ENCODE measurements at places on chromosomes 7 and 10. TPM values are rescaled to one million over a fixed set of nuclear protein-coding genes. Genes with fewer than 3 reads are reported as not detected.

The DNAJC1 gene
- total RNA-seq = 47.6 TPM

The RGR gene
- not detected for total RNA-seq

The LRIT1 gene
- not detected for total RNA-seq

The PHKG1 gene
- 9.4 TPM for total RNA-seq

The EGFR gene
- 75.2 TPM for total RNA-seq

The CABCOCO1 gene
- total RNA-seq = 8.5 TPM

The FFAR4 gene
- not detected for total RNA-seq

The NXPH1 gene
- not detected for total RNA-seq

The RBP3 gene
- not detected for total RNA-seq

The KLLN gene
- 0.56 TPM for total RNA-seq

The CPA2 gene
- not detected for total RNA-seq

The SEMA3C gene
- 39.1 TPM for total RNA-seq

The PRSS37 gene
- not detected for total RNA-seq

The ATRNL1 gene
- total RNA-seq = 4.9 TPM

The STEAP2 gene
- total RNA-seq = 22.3 TPM

The CXCL12 gene
- 1,285 TPM for total RNA-seq

The NRP1 gene
- 990 TPM for total RNA-seq

The OR2A42 gene
- 0.06 TPM for total RNA-seq

The ASB10 gene
- not detected for total RNA-seq

The LIPF gene
- not detected for total RNA-seq

The NPTX2 gene
- 9.9 TPM for total RNA-seq

All from aortic smooth muscle cell (primary cell).